ENCODE measurements at places on chromosomes 6 and 20.

DNA sequence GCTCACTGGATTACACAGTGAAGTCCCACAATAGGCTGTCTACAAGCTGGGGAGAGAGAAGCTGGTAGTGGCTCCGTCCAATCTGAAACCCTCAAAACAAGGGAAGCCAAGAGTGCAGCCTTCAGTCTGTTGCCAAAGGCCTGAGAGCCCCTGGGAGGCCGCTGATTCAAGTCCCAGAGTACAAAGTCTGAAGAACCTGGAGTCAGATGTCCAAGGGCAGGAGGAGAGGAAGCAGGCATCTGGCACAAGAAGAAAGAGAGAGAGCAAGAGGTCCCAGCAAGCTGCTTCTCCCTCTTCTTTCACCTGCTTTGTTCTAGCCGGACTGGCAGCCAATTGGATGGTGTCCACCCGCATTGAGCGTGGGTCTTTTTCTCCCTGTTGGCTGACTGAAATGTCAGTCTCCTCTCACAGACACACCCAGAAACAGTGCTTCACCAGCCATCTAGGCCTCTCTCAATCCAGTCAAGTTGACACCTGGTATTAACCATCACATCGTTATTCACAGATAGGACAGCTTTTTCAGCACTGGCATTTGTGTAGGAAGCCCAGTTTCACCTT, 51.2 kb downstream of the CRYBG1 start:
- no peak for DNase-seq

DNA sequence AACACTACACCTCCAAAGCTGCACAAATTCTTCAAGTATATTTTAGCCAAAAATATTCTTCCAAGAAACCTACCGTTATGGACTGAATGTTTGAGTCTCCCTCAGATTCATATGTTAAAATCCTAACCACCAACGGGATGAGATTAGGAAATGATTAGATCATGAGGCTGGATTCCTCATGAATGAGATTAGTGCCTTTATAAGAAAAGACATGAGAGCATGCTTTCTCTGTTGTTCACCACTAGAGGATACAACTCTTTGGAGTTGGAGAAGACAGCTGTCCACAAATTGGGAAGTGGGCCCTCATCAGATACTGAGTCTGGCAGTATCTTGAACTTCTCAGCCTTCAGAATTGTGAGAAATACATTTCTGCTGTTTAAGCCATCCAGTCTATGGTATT, 7.1 kb upstream of the SLC17A4 start:
- DNase-seq = no peak

- DNase-seq = no peak
Observed at GRCh38 chr6:167441715-167442206, 116.9 kb downstream of the TTLL2 start.

- DNase-seq = no peak
Observed at GRCh38 chr6:3400162-3400561, 56.7 kb downstream of the SLC22A23 start.

GRCh38 chr6:57324538-57324937, 7.1 kb downstream of the PRIM2 start:
- no peak for DNase-seq

- no peak for DNase-seq
Observed at GRCh38 chr6:166864333-166864732, 92.0 kb downstream of the RNASET2 start.

DNA sequence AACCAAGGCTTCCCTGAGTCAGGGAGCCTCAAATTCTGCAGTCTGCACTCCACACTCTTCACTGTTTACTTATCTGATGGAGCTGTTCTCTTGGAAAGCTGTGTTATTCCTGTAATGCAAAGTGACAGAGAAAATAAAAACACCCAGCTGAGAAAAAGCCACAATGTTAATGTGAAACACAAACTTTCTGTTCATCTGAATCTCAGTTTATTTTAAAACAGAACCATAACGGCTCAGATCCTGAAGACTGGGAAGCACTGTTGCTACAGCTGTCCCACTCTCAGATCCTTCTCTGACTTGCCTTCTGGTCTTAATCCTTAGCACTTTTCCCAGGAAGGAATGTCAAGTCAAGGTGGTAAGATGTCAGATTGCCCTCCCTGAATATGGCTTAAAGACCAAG, 736.6 kb downstream of the DHX35 start:
- no peak for DNase-seq

- no peak for DNase-seq
Observed at GRCh38 chr6:12992770-12993169, 276.2 kb downstream of the PHACTR1 start.

DNA sequence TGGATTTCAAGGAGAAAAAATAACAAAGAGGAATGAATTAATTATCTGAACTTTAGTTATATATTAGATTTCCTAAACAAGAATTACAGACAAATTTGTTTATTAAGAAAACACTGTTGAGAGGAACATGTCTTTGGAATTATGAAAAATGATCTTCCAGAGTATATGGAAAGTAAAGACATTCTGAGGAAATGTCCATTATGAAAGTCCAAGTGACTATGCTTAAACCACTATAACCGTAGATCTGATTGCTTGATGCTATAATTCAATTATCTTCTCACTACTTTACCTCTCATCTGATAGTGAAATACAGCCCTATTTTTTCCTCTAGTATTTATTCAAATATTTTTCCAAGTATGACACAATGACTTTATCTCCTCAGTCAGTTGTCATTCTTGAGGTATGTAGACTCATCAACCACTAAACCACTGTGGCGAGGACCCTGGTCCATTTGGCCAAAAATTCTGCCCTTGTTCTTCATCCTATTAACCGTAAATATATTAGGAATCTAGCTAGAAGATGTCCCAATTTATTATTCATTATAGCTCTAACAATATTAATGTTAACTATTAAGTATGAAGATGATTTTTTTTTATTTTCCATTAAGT, 37.3 kb upstream of the AHI1 start:
- no peak for DNase-seq

GRCh38 chr6:113564371-113565171, 292.6 kb upstream of the MARCKS start:
- DNase-seq = no peak

DNA sequence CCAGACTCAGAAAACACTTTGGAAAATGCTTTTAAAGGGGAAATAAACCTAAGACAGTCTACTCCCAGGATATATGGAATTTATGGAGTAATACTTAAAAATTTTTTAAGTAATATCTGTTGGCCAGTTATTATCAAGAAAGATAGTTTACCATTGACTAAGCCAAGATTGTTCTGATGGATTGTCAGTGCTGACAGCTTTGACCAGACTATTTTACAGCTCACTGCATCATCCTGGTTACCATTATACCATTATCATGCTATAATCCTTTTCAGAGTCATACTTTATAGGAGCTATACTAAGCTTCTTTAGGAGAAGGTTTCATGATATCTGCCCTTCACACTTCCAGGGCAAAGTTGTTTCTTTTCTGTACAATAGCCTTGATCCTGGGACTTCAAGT, 16.5 kb downstream of the GTF2H5 start:
- no peak for DNase-seq

GRCh38 chr20:49283703-49284625, 6.1 kb upstream of the ZNFX1 start:
- DNase-seq = no peak

DNA sequence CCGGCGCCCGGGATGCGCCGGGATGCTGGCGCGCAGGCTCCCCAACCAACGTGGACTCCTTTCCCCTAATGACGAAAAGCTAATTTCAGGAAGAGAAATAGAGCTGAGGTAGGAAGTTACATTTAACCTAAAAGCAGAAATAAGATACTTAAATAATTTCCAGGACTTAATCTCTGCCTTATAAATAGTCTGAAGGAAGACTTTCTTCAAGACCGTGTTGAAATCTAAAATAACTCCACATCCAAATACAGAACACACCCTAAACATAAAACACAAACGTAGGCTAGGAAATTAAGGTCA, 1.3 kb downstream of the ASF1A start:
- DNase-seq = no peak

DNA sequence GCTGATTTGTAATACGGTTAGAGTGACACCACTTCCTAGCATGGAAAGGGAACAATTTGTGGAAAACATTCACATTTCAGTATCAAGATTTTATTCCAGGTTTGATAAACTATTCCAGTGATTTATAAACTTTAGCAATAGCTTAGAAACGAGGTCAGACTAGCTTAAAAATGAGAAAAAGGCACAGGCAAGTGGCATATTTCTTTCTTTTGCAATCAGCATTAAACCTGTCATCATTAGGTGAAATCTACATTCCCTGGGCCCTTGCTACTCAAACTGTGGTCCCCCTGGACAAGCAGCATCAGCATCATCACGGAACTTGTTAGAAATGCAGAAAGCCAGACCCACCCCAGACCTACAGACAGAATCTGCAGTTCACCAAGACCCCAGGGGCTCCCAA, 29.9 kb downstream of the TBC1D7 start:
- DNase-seq = no peak

DNA sequence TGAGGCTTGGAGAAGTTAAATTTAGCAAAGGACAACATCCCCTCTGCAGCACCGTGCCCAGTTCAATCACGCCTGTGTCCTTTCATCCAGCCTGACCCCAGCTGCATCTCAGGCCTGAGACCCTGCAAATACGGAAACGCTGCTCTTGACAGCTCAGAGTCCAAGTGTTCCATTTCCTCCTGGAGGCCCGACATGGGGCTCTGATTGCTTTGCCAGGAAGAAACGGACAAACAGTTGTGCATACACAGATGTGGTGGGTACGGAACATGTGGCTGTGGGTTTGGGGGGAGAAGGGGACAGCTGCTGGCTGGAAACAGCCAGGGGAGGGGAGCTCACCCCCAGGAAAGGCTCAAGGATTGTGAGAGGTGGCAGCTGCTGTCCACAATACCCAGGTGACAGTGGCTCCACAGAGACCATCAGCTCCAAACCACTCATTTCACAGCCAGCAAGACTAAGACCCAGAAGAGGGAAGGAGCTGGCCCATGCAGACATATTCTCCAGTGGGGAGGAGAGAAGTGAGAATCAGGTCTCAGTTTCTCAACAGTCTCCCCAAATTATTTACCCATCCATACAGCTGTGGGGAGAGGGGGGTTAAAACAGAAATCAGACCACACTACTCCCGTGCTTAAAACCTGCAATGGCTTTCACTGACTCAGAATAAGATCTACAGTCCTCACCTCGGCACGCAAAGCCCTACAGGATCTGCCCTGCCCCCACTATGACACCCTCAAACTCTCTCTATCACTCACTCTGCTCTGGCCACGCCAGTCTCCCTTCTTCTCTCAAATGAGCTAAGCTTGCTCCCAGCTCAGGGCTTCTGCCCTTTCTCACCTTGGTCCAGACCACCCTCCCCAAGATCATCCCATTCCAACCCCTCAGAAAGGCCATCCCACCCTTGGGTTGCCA, 89.1 kb downstream of the PREX1 start:
- no peak for DNase-seq

DNA sequence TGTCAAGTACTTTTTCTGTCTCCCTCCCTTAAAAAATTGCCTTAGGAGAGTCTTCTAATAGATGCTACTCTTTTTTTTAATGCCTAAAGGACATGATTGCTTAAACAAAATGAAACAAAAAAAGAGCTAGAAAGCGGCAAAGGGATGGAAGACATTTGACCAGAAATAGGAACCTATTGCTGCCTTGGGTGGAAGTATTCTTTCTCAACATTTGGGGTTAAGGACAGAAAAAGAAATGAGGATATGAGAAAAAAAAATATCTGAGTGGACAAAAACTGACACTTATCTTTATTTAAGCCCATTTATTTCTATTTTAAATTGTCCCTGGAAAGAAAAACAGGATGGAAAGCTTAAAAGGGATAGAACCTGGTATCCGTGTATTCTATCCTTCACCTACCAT, 664.9 kb upstream of the CITED2 start:
- no peak for DNase-seq

GRCh38 chr6:1901556-1901955, 291.8 kb downstream of the FOXC1 start:
- DNase-seq = no peak

DNA sequence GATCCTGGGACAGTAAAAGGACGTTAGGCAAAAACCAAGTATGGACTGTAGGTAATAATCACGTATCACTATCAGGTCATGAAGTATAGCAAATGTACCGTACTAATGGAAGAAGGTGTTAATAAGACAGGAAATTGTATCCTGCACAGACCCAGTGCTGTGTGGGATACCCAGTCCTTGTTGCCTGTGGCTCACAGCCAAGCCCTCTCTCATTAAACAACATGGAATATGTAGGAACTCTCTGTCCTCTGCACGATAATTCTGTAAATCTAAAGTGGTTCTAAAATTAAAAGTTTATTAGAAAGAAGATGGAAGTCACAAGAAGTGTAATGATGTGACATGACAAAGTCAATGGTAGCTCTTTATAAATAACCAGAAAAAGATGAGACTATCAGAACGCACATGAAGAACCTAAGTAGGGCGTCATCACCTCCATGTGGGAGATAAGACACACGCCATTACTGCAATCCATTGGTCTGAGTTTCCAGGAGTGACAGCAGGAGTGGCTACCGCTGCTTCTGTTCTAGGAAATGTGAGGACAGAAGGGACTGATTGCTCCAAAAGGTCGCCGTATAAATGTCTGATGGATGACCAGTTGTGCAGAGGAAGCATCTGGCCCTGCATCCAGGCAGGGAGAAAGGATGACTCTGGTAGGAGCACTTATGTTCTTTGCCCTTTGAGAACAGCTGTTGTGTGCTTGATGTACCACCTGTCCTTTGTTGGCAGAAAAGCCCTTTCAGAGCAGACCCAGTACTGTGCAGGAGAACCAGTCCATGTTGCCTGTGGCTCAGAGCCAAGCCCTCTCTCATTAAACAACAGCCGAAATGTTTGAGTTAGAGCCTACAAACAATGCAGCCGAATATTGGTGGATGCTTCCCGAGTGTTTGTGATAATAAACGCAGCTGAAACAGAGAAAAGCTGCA, 125.6 kb downstream of the FIG4 start:
- DNase-seq = no peak

GRCh38 chr6:100823041-100823440, 58.1 kb downstream of the ASCC3 start:
- no peak for DNase-seq

- DNase-seq = no peak
Observed at GRCh38 chr6:169701311-169701953, 397 bp downstream of the WDR27 start.

- no peak for DNase-seq
Observed at GRCh38 chr6:14100138-14100537, 17.4 kb upstream of the CD83 start.

GRCh38 chr20:43658069-43658722, 8.7 kb upstream of the MYBL2 start:
- no peak for DNase-seq

GRCh38 chr20:2131366-2131765, 29.7 kb downstream of the STK35 start:
- DNase-seq = no peak

DNA sequence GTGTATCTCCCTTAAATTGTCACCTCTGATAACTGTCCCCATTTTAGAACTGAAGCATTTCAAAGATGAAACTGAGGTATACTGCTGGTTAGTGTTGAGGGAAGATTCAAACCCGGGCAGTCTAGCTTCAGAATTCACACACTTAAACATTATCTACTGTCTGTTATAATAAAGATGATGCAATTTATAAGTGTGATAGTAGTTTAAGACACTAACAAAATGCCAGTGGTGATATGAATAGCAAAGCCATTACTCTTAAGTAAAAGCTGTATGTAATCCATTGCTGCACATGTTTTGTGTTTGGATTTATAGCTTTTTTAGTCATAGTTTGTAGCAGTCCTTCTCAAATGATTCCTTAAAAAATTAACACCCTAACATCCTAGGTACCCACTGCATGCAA, 19.8 kb downstream of the USP45 start:
- no peak for DNase-seq

Data from T-helper 2 cell (primary cell).